ENCODE measurements at places on chromosomes 11 and 22.

DNA sequence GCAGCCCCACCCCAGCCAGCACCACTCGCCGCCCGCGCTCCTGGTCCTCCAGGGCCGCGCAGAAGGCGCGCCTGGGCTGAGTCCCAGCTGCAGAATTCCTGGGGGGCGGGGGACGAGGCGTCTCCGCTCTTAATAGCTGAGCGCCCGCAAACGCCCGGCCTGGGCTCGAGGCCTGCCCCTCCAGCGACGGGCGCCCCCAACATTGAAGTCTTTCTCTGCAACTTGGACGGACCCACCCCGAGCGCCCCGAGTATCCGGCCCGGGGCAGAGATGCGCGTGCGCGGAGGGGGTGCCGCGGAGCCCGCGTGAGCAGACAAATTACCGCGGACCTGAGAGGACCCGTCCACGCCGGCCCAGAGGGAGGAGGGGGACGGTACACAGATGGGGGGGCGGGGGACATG, 6.7 kb upstream of the SYT7 start:
- peak; percentile 60 for DNase-seq

DNA sequence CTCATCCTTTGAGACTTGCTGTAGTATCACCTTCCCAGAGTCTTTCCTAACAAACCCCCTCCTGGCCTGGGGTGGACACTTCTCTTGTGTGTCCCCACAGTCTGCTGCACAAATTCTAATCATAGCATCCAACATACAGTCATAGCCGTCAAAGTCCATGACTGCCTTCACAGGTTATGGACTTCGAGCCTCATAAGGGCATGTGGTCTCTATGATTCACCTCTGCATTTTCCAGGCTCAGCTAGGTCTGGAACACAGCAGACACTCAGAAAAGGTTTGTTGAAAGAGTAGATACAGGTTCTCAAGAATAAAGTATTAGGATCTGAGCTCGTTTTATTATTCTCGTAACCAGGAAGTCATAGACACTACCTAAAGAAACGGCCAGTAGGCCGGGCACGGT, 13.2 kb upstream of the SCUBE2 start:
- DNase-seq, result no peak

DNA sequence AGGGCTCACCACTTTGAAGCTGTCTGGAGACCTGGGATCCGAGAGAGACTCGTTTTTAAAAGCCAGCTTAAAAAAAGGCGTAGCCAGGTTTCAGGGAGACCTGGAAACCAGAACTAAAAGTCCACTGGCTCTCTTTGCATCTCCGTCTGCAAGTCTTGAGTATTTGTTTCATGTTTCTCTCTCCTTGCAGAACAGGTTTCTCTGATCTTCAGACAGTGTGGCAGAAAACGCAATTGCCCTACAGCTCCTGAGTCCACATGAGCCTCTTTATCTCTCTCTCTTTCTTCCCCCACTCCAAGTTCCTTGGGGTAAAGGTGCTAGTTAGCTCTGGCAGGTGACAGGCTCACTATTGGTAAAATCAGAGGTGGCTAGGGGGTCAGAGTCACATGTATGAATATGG, 67.0 kb upstream of the AMPD3 start:
- no peak for DNase-seq

GRCh38 chr22:21014726-21015465, at the start of gene P2RX6:
Gene P2RX6 (plus strand): TSS chr22:21015165. CDS start chr22:21015175, 10 bp downstream.
- DNase-seq, result peak; percentile 39

DNA sequence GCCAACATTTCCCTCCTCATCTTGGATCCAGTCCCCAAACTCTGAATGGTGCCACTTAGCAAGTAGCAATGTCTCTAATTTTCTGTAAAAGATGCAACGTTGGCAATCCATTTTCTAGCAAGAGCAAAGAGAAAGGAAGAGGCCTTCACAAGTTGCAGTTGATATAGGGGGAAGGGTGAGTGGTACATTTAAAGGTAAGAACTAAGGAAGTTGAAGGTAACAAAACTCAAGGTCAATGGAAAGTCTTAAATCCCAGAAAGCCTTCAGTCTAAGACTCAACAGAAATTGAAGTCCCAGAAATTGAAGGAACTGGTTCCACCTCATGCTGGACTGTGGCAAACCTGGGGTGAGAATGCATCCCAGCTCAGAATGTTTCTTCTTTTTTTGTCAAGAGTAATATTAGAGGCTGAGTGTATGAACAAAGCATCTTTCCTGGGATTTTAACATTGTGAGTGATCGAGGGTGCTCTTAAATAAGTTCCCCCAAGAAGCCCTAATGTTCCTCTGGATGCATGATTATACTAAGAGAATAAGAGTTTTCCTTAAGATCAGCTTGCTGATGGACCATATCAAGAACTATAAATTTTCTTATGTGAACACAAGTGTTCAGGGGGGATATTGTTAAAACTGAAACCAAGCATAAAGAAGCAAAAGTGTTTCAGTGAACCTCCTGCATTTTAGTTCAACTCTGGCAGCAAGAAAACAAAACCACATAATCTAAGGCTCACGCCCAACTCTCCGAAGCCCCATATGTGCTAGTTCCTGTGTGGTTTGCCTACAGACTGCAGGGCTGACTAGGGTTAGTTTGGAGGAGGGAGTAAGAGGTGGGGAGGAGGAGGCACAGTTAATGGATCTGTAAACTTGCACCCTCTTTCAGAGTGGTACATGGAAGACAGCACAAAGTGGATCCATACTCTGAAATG, at the start of gene GRAP2:
Gene GRAP2, plus strand, starts transcription at position 779 of the 922 bp plus-strand sequence. CDS start 46,023 bp downstream, outside the sequence.
- DNase-seq, result no peak

DNA sequence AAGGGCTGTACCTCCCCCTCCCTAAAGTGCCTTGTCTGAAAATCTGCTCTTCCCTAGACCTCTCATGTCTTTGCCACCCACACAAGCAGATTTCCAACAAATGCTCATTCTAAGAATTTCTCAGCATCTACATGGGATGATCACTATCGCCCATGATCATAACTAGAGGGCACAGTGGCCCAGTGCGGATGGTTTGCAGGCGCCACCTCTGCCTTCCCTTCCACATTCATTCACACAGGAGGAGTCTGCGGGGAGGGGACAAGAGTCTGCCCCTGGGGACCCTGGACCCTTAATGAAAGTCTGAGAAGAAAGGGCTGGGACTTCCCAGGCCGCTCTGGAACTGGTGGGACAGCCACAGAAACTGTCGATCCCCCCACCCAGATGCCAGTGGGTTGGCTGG, 28.9 kb downstream of the KCTD17 start:
- DNase-seq, result no peak

GRCh38 chr22:22741843-22742242, 97.4 kb downstream of the GGTLC2 start:
- no peak for DNase-seq

DNA sequence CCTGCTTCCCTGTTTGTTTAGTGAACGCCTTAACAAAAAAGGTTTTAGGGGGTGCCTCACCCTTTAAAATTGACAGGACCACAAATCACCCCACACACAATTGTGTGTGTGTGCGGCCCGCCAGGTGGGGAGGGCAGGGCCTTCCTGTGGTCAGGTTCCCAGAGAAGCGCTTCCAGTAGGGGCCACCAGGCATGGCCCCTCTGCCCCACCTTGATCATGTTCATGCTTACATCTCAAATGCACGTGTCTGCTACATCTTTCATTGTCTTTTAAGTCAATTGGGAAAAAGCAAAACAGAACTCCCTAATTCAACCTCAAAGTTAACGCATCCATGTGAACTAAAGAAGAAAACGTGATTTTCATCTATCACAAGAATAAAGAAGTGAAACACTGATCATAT, 1335.3 kb downstream of the TBC1D22A start:
- DNase-seq, result no peak

GRCh38 chr11:111308140-111308539, 9.8 kb downstream of the POU2AF3 start:
- DNase-seq, result no peak

- DNase-seq, result no peak
Measured at GRCh38 chr11:78453140-78453935, 35.7 kb upstream of the GAB2 start.

DNA sequence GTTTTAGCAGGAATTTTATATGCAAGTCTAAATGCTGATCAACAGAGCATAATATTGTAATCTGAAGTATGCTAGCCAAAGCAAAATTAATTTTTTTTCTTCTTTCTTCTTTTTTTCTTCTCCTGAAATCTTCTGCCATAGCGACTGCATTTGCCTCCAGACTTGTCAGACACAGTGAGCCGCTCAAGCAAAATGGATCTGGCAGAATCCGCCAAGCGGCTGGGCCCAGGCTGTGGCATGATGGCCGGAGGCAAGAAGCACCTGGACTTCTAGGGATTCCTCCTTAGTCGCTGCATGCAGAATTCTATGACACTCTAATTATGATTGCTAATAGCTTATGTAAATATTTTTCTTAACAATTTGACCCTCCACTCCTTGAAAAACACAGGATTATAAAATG, 27.9 kb downstream of the PAX6 start:
- DNase-seq, result no peak

GRCh38 chr11:57133366-57134038, 48.3 kb upstream of the LRRC55 start:
- DNase-seq, result no peak

DNA sequence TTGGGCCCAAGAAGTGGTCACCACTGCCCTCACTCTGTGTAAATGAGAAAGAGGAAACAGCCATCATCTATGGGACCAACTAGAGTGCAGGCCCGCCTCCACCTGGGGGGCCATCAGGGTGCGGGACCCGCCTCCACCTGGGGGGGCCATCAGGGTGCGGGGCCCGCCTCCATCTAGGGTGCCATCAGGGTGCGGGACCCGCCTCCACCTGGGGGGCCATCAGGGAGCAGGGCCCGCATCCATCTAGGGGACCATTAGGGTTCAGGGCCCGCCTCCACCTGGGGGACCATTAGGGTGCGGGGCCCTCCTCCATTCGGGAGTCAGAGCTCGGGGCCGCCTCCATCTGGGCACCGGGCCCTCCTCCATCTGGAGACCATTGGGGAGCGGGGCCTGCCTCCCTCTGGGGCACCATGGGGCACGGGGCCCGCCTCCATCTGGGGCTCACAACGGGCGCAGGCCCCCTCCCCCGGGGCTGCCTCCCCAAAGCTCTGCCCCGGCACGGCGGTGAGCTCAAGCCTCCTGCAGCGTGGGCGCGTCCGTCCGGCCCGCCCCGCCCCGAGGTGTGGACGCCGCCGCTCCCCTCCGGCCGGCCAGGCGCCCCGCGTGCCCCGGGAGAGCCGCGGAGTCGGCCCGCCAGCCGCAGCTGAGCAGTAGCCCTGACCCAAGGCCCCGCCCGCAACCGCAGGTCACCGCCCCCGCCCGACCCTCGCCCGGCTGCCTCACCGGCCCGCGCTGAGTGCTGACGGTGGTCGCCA, 512 bp downstream of the TOLLIP start:
- no peak for DNase-seq

- no peak for DNase-seq
Measured at GRCh38 chr11:67592880-67593564, 9.4 kb downstream of the GSTP1 start.

GRCh38 chr11:76209973-76210930, 4.0 kb upstream of the WNT11 start:
- peak; percentile 45 for DNase-seq

DNA sequence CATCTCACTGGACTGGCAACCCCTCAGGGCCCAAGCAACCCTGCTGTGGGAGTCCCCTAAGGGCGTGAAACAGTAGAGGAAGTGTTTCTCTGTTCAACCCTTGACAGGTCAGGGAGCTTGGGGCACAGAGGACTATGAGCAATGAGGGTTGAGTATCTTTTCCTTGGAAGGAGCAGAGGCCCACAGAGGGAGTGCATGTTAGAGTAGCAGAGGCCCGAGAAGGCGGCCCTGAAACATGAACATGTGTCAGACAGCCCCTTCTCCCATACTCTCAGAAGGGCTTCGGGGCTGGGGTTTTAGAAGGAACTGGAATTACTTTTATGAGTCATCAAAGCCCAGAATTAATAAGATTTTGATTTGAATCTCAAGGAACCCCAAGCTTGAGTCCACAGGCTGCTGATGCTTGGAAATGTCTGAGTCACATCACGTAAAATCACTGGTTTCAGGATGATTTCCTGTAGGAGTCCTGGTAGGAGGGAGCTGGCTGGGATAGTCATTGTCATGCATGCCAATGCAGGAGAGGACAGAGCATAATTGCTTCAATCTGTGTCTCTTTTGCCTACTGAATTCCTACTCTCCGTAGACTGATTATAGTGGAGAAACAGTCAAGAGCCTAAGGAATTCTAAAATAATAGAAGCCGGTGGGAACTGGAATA, 22.6 kb downstream of the C11orf71 start:
- no peak for DNase-seq

GRCh38 chr22:46196278-46196677, 46.0 kb downstream of the PPARA start:
- no peak for DNase-seq

- no peak for DNase-seq
Measured at GRCh38 chr11:109911488-109911887, 181.7 kb upstream of the ZC3H12C start.

DNA sequence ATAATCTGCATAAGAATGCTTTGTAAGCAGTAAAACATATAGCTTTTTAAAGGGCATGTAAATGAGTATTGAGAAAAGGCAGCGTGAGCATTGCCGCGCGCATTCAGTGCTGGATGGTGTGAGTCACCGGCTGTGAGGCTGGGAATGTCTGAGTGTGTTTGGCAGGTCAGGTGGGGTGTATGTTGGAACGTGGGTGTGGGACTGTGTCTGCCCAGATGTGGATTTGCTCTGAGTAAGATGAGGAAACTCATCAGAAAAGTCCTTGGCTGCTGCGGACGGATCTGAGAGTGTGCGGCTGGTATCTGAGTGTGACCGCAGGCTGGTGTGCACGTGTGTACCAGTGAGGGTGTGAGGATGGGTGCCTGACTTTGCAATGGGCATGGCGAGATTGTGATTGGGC, 66.2 kb upstream of the NECTIN1 start:
- no peak for DNase-seq

- DNase-seq, result no peak
Measured at GRCh38 chr22:36471341-36471821, 10.1 kb downstream of the TXN2 start.

DNA sequence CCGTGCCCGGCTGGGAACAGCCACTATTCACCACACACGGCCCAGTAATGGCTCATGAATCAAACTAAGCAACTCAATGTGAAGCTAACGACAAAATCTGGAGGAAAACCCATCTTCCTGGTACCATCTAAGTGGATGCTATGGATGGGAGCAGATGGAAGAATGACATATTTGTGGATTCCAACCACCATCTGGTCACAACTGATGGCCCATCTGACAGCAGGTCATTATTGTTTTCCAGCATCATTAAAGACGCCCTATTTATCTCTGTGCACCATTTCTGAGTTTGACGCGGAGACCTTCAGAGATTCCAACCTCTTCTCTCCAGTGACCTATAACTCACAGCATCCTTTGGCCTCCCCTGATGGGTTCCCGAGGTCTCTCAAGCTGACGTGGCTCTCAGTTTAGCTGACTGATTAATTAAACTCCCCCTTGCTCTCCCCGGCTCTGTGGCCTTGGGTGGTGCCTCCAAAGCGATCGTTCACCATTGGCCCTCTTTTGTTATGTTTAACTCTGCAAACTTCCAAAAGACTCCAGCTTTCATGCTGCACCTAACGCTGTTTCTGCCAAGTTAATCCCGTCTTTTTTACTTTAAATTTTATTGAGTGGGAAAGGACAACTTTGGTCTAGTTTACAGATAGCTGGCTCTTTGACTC, 1514.4 kb downstream of the BRD1 start:
- DNase-seq, result no peak

Measured in PC-9 (cell line).